Right hindlimb (tissue), 1 donor: ENCODE measurements at places on chromosomes 6 and 20.

- DNase-seq: no peak
Observed at GRCh38 chr20:23078351-23079015, 7.6 kb downstream of the CD93 start.

GRCh38 chr6:303948-304558, 11.8 kb downstream of the DUSP22 start:
- no peak for DNase-seq

GRCh38 chr6:35972471-35973367, 51.7 kb downstream of the SLC26A8 start:
- peak; percentile 48 for DNase-seq

- DNase-seq: no peak
Observed at GRCh38 chr20:45927071-45927878, 7.2 kb upstream of the PCIF1 start.

DNA sequence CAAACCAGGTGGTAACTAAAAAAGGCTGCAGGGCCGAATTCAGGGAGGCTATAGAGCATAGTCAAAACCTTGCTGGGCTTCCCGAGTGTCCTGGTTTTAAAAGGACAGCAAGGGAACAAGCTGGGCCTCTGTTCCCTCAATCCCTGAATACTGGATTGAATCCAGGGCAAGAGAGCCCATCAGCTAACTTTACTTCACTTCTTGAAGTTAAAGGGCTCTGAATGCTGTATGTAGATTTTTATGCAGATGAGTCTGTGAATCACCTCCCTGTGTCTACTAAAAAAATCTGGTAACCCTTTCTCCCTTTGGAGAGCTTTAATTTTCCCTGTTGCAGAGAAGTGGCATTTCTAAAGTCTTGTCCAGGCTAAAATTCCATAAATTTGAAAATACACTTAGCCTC, 29.5 kb downstream of the LYRM4 start:
- DNase-seq: no peak

GRCh38 chr6:154252678-154253077, 103.9 kb downstream of the IPCEF1 start:
- no peak for DNase-seq

GRCh38 chr6:52285177-52286068, 881 bp upstream of the MCM3 start:
- DNase-seq: no peak

DNA sequence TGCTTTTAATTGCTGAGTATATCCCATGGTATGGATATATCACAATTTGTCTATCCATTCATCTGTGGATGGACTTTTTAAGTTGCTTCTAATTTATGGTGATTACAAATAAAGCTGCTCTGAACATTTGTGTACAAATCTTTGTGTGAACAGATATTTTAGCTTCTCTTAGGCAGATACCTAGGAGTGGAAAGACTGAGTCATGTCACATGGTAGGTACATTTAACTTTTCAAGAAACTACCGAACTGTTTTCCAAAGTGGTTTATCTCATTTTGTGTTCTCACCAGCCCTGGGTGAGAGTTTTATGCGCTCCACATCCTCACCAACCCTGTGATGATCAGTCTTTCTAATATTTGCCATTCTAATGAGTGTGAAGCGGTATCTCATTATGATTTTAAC, 31.0 kb upstream of the ZNFX1 start:
- no peak for DNase-seq

- DNase-seq: peak; percentile 71
Observed at GRCh38 chr6:26327450-26328264, 37.3 kb upstream of the BTN3A2 start.

DNA sequence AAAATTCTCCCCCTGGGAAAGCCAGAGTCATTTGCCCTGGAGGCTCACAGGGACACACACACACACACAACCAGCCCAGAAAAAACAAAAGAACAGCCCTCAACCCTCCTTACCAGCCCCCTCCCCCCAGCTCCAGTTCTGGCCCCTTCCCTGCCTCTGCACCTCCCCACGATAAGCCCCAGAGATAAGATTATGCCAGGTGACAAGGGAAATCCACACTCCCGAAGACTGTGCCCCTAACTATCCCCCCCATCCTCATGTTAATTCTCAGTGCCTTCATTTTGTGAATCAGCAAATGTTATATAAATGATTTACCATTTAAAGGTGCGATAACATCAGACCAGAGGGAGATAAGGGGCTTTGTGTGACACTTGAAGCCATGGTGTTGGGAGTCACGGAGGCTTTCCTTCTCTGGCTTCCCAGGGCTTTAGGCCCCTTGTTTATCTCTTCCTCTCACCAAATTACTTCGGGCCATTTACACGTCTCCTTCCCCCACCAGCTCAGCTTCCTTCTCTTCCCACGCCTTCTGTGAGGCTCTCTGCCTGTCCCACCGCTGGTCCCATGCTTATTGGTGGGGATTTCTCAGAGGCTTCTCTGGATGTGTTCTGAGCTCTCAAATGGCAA, 12.5 kb upstream of the FOXC1 start:
- no peak for DNase-seq

DNA sequence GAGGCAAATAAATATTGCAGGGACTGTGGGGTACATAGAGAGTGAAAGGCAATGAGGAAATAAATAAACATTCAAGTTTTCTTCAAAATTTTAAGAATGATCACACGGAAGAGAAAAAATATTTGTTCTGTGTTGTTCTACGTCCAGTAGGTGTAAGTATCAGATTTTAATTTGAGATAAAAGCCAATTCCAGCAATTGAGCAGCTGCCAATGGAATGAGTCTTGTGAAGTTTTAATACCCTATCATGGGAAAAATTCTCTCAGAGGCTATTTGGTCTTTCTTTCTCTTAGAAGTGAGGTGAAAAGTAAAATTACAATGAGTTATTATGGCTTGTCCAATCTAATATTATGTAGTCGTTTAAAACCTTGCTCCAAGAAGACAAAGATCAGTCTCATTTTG, 195.7 kb upstream of the CITED2 start:
- DNase-seq: no peak

DNA sequence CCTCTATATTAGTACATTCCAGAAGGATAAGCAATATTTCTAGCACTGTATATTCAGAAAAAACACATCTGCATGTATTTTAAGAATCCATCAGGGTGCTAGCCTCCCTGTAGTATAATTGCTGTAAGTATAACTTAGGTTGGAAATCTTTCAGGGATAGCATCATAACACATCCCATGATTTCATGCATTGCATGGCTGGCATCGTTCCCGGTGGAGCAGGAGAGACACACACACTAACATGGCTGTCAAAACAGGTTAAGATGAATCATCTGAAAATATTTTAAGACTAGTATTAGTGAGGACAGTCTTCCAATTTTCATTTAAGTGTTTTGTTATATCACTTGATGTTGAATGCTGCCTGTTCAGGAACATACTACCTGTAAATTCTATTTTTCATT, 32.1 kb upstream of the CENPW start:
- peak; percentile 71 for DNase-seq

DNA sequence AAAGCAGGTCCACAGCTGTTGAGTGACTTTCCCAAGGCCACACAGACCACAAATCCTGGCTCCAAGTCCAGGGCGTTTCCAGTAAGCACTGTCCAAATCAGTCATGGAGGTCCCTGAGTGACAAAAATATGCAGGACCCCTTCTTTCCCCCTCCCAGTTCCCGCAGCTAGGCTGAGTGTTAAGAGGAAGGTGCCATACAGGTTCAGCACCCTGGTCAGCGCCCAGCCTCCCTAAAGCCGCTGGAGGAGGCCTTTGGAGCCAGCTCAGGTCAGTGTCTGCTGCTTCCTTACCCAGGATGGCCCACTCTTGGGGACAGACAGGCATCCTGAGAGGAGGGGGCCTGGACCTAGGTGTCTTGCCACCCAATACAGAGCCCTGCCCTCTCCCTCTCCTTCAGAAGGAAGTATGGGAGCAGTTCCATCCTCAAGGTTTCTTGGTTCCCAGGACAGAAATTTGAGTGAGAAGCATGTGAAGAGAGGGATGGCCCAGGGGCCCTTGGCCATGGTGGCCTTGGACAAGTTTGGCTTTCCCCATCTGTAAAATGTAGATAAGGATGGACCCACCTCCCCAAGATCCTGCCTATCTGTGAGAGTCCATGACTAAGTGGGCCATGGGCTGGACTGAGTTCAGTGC, 13.2 kb downstream of the TMEM74B start:
- DNase-seq: peak; percentile 43

DNA sequence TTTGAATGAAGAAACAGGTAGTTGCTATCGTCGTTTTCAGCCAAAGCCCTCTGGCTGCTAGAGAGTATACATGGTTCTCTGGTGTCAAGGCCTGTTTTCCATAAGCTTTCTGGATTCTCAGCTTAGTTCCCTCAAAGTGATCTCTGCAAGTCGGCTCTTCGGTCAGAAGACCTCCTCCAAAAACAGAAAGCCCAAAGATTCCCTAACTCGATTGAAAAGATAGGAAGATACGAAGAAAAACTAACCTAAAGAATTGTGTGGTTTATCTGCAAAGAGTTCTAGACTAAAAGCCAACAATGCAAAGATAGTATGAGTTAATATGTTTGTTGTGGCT, 545 bp upstream of the ASCC3 start:
- no peak for DNase-seq

DNA sequence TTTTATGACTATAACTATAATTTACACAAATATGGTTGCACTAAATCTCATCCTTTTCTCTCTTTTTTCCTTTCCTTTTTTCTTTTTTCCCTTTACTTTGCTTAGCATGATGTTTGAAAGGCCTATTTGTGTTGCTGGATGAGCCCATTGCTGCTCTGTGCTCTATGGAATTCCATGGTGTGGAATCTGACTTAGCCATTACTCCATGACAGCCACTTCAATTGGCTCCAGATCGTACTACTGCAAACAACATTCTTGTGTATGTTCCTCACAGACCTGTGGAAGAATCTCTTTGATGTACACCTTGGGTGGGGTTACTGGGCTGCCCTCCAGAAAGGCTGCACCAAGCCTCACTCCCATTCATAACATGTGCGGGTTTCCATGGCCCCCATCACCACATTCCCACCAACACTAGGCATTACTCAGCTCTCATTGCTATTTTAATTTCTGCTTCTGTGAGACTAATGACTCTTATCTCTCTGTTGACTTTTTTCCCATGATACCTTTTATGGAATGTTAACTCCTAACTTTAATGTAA, 979.0 kb downstream of the KIF16B start:
- no peak for DNase-seq

GRCh38 chr6:158713469-158713868, 63.6 kb downstream of the SYTL3 start:
- DNase-seq: no peak

DNA sequence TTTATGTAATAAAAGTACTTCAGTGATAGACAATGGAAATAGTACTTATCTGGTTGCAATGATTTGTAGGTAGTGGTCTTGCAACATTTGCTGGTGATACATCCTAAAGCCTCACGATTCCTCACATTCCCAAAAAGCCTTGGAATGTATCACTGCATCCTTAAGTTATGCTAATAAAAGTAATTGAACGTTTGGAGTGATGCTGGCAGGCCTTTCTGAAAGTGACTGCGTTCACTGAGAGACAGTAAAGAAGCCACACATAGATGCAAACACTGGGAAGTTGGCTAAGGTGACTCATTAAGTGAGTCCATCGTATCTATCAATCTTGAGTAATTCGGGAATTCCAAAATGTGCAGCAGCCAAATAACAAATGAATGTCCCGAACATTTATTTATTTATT, 444.1 kb upstream of the SOX4 start:
- no peak for DNase-seq

- no peak for DNase-seq
Observed at GRCh38 chr6:34466242-34467185, 638 bp downstream of the PACSIN1 start.

DNA sequence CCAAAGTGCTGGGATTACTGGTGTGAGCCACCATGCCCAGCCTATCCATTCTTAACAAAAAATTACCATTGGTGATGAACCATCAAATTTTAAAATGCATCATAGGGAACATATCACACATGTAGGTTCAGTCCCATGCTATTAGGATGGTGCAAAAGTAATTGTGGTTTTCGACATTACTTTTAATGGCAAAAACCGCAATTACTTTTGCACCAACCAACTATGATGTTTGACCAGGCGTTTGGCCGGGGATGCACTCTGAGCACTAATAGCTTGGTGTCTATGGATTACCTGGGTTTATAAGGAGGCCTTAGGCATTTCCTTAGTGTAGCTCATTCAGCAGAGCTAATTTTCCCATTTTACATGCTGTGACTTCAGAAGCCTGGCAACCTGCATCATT, 246.5 kb upstream of the SUPT3H start:
- no peak for DNase-seq

DNA sequence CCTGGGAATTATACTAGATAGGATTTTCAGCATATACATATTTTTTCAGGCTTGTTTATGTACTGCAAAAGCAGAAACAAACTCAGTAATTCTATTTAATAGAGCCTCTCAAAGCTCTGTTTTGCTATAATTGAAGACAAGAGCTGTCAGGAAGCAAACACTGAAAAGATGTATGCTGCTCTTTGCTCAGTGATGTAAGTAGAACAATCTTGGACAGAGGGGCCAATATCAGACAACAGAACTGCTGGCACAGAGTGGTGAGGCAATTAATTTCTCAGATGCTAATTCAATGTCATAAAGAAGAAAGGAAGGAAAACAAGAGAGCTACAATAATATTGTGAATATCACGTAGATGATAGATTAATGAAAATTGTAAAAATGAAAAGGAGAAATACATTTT, 663.3 kb upstream of the ADGRB3 start:
- no peak for DNase-seq

DNA sequence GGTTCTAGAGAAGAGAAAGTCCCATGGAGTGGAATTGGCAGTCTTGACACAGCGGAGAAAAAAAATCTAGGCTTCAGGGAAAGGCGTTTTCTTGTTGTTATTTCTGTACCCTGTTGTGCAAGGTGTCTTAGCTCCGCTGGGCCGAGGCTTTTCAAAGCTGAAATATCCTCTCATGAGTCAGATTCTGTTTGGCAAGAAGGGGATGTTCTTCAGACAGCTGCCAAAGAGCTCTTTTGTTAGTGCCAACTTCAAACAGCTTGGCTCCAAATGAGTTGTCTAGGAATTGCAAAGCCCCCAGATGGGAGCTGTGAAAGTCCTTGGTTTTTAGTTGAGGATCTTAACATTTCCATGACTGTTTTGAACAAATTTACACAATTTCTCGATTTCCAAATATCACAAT, 45.6 kb downstream of the LRRN4 start:
- DNase-seq: peak; percentile 36

- no peak for DNase-seq
Observed at GRCh38 chr20:16745204-16745603, 3.0 kb upstream of the OTOR start.

DNA sequence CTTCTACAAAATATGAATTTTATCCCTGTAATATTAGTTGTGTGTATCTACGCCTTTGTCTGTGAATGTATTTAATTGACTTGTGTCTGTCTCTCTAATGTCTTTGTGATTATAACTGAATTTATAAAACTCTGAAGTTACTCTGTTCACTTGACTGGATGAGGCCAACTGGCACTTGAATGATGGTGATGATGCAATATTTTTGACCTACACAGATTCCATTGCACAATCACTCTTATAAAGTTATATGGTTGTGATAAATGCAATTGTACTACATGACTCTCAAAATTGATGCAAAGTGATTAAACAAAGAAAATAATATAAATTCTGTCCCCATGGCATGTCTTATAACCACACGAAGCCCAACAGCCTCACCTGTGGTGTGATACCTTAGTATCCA, 287.3 kb upstream of the PLN start:
- DNase-seq: no peak

GRCh38 chr6:69863766-69864165, 2.6 kb upstream of the COL19A1 start:
- DNase-seq: no peak

- no peak for DNase-seq
Observed at GRCh38 chr6:121210943-121211342, 123.3 kb downstream of the TBC1D32 start.

GRCh38 chr20:19462491-19462890, 250.0 kb downstream of the SLC24A3 start:
- no peak for DNase-seq

GRCh38 chr6:106300944-106301343, 24.6 kb downstream of the ATG5 start:
- DNase-seq: no peak
